COLO829 (cell line): ENCODE measurements at places on chromosomes 4 and X.

GRCh38 chr4:7654550-7655445 lies 220.1 kb upstream of the PSAPL1 start:
- DNase-seq = no peak

- no peak for DNase-seq
Observed at GRCh38 chr4:75658876-75659275, 14.3 kb downstream of the G3BP2 start.

GRCh38 chrX:152876931-152877840 lies 20.7 kb upstream of the ZNF185 start:
- no peak for DNase-seq

GRCh38 chrX:44225667-44226066 lies 117.8 kb downstream of the EFHC2 start:
- no peak for DNase-seq

DNA sequence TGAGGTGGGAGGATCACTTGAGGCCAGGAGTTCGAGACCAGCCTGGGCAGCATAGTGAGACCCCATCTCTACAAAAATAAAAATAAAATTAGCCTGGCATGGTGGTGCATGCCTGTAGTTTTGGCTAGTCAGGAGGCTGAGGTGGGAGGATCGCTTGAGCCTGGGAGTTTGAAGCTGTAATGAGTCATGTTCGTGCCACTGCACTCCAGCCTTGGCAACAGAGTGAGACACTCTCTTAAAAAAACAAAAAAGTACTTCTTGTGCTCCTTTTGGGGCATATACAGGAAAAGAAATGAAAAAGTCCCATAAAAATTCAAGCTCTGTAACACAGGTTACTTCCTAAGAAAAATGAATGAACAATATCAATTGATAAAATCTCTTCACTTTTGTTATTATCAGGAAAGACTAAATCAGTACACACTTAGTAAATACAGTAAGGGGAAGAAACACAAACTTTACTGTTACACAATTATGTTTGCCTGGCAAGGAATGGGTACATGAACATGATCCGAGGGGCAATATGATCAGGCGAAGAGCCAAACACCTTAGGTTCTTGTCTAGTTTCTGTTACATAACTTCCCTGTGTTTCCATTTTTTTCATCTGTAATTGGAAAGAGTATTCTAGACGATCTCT lies 46.9 kb downstream of the CCDC158 start:
- DNase-seq = no peak

DNA sequence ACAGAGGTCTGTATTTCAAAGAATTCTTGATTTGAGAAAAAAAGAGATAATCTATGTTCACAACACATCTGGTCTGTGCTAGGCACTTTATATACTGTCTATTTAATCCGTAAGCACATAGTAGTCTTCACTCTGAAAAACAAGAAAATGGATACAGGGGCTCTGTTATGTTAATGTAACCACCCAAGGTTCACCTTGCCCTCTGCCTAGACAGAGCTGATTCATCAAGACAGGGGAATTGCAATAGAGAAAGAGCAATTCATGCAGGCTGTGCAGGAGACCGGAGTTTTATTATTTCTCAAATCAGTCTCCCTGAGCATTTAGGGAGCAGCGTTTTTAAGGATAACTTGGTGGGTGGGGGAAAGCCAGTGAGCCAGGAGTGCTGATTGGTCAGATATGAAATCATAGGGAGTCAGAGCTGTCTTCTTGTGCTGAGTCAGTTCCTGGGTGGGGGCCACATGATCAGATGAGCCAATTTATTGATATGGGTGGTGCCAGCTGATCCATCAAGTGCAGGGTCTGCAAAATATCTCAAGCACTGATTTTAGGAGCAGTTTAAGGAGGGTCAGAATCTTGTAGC lies 92.9 kb upstream of the TNIP3 start:
- DNase-seq = no peak
